ENCODE measurements at places on chromosomes 3 and 15.

GRCh38 chr3:5891711-5892110, 704.2 kb downstream of the EDEM1 start:
- DNase-seq: no peak

GRCh38 chr15:40838756-40839155, 5.1 kb upstream of the SPINT1 start:
- DNase-seq: no peak

- no peak for DNase-seq
Measured at GRCh38 chr15:47857776-47858167, 140.5 kb downstream of the SEMA6D start.

GRCh38 chr3:144275005-144275404, 303.4 kb downstream of the DIPK2A start:
- no peak for DNase-seq

- no peak for DNase-seq
Measured at GRCh38 chr3:35638980-35639253, 408 bp upstream of the ARPP21 start.

- DNase-seq: no peak
Measured at GRCh38 chr3:2978977-2979732, 131.0 kb downstream of the IL5RA start.

DNA sequence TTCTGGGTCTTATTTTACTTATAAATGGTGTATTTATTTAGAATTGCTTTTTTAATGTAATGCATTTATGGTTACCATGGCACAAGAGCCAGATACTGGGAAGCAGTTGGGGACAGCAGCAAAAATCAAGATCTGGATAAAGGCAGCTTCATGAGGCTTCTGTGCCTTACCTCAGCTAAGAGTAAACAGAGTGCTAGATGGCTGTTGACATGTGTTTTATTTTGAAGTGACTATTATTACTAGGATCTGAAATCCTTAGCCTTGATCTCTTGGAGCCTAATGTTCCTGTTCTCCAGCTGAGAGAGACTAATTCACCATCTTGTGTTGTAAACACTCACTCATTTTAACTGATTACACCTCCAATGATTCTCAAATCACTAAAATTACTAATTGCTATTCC, 317.8 kb downstream of the LPP start:
- DNase-seq: no peak

DNA sequence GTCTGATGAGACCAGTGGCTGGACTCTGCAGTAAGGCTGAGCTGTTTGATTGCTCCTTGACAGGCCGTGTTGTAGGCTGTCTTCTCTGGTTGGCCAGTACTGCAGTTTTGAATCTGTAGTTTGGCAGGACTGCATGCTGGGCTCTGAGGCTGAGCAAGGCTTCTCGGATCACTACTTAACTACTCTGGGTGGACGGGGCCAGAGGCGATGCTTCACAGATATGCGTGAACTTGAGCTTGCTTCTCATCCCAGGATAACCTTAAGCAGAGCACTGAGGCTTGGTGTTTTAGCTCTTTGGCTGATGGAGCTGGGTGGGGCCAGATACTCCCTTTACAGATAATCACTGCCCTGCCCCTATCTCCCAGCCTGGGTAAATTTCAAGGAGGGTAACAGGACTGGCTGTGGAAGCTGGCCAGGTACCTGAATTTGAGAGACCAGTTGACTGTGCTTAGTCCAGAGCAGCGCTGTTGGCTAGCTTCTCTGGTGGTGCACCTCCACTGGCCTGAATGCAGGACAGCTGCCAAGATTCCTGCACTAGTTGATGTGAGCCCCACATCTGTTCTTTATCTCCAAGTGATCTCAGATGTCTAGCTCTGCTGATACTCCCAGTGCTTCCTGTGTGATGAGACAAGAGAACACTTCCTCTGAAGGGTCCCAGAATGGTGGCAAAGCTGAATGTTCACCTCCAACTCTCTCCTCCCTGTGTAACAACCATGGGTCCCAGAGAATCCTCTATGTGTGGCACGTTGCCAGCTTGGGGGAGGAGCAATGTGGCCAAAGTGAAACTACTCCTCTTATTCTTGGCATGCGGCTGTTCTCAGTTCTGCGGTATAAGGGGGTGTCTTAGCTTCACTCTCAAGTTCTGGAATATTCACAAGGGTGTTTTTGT, 37.9 kb downstream of the RPL39L start:
- DNase-seq: peak; percentile 6

DNA sequence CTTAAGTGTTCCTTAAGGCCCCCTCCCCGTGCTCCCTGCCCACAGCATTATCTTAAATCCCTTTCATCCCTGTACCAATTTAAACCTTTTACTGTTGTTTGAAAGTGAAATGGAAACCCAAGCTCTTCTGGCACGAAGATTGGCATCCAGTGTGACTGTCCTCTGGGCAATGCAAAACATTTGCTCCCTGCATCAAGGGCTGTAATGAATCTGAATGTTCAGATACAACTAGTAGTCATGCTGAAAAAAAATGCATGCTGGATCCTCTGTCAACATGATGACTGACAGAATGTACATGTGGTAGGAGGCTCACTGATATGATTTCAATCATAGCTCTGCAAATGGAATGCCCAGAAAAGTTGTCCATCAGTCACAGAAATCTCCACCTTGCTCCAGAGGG, 8.1 kb upstream of the CDIN1 start:
- no peak for DNase-seq

- no peak for DNase-seq
Measured at GRCh38 chr3:102434715-102435114, at the start of gene ZPLD1. ZPLD1 (plus strand) TSS chr3:102435015; CDS start chr3:102438488, 3,473 bp downstream.

DNA sequence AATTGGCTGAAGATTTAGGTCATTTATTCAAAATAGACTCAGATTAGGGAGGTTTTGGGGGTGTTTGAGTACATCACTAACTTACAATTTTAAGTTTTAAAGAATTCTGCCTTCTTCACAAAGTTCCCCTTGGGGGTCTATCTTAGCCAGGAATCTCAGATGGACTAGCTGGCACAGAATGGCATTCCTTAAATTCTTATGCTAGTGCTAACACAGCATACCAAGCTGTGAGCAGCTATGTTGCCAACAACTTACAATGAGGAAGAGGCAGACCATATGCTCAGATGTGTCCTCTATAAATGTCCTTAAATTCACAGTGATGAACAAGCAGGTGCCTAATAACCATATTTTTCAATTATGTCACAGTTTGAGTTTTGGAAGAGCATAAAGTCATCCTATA, 60.9 kb upstream of the NPHP3 start:
- no peak for DNase-seq

- no peak for DNase-seq
Measured at GRCh38 chr15:71683411-71684274, 126.7 kb upstream of the NR2E3 start.

DNA sequence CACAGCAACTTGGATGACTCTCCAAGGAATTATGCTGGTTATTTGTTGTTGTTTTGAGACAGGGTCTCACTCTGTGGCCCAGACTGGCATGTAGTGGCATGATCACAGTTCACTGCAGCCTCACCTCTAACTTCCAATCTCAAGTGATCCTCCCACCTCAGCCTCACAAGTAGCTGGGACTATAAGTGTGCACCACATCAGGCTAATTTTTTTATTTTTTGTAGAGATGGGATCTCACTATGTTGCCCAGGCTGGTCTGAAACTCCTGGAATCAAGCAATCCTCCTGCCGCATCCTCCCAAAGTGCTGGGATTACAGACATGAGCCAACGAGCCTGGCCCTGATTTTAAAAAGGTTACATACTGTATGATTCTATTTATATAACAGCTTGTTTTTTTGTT, 63.0 kb downstream of the RBPMS2 start:
- no peak for DNase-seq

DNA sequence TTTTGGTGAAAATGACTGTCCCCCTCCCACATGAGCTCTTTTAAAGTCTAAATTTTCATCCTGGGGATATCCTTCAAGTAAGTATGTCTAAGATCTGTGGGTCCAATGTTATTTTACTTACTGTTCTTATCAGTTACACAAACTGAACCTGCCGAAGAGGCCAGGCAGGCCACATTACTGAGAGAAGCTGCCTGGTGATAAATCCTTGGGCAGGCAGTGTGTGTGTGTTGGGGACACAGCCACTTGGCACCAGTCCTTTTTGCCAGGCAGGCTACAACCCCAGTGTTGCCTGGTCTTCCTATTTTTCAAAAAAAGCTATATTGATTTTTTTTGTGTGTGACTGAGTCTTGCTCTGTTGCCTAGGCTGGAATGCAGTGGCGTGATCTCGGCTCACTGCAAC, 50.6 kb upstream of the RASA2 start:
- no peak for DNase-seq

DNA sequence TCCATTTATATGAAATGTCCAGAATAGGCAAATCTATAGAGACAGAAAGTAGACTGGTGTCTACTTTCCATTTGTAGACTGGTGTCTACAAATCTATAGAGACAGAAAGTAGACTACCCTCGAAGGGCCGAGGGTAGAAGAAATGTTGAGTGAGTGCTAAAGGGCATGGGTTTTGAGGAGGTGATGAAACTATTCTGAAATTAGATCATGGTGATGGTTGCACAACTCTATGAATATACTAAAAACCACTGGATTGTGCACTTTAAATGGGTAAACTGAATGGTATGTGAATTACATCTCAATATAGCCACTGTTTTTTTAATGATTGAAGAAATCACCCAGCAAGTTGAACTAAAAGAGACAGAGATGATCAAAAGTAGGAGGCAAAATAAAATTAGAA, 27.9 kb downstream of the TP53BP1 start:
- no peak for DNase-seq

- no peak for DNase-seq
Measured at GRCh38 chr15:62666046-62666445, 376.5 kb upstream of the TPM1 start.

DNA sequence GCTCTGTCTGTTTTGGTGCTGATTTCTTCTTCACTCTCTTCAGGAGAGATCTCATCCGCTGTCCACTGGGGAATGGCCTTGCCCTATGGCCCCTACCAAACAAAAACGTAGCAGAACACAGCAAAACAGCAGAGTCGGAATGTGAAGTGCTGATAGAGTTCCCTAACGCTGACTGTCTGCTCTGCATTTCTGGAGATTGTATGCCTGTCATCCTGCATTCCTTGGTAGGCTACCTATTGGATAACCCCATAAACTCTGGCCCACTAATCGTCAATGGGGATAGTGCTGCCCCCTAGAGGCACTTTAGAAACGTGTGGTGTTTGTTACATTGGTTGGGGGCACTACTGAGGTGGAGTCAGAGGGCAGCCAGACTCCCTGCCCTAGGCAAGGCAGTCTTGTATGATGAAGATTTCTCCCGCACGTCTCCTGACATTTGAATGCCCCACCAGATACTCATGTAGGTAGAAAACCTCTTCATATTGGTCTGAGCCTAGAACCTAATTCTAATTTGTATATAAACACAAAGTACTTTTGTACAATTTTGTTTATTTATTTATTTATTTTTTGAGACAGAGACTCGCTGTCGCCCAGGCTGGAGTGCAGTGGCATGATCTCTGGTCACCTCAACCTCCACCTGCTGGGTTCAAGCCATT, 15.6 kb upstream of the MAGEF1 start:
- DNase-seq: no peak

GRCh38 chr3:105944276-105944675, 75.5 kb upstream of the CBLB start:
- DNase-seq: no peak

GRCh38 chr15:100926258-100926657, 7.1 kb downstream of the LRRK1 start:
- no peak for DNase-seq

DNA sequence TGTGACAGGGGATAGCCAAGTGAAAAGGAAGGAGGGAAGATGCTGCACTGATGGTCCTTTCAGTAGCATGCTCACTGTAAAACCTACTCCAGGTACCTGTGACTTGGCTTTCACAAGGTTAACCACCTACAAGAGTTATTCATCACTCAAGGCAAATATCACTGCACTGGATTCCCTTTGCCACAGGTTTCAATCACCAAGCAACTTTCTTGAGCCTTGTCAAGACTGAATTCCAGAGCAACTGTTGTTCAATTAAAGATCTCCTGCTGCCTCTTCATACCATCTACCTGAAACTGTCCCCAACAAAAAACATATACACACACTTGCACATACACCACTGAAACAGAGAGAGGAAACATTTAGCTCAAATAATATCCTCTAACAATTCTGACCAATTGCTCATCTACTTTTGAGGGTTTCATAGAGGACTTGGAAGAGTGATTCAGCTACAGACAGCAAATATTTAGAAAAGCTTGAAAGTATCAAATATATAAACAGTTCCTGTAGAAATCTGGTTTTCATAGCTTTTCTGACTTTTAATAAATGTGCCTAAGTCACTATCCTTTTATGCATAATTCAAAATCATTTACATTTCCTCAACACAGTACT, 6.5 kb downstream of the IGF2BP2 start:
- no peak for DNase-seq

DNA sequence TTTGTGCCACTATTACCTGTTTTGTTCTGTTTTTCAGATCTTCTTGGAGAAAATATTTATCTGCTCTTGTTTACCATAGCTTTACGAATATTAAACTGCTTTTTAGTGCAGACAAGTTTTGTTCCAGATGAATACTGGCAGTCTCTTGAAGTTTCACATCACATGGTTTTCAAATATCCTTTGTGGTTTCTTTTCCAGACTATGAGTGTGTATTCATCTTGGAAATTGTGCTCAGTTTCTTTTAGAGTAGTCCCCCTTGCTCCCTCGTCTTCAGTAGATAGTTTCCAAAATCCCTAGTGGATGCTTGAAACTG, 1.2 kb downstream of the PIGB start:
- DNase-seq: no peak

DNA sequence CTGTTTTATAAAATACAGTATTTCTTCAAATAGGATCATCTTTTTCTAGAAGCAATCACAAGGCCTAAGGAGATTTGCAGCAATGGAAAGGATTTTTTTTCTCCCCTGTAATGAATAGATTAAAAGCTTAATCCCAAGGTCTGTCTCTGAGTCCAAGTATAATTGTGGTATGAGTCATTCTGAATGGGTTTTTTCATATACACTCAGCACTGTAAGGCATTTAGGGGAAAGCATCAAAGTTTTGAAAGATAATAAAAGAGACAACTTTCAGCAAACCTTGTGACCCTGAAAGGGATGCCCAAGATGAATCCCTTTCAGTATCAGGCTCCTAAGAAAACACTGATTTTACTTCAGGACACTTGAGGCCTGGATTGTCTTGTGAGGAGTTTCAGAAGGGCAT, 23.3 kb upstream of the LARS2 start:
- DNase-seq: no peak

DNA sequence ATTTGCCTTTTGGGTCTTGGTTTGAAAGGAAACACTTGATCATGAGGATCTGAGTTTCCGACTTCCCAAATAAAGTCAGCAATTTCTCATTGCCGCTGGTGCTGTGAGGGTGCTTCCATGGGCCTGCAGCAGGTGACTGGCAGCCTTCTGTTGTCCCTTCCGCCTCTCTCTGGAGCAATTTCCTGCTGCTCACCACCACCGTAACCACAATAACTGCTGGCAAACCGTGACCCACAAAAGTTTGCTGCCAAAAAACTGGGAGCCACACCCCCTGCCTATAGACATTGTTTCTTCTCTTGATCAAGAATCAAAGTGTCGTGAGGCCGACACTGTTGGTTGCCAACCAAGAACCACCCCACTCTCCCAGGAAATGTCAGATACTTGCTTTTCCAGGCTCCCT, 164.0 kb downstream of the NR2F2 start:
- DNase-seq: no peak

GRCh38 chr3:32428092-32429068, 36.7 kb downstream of the CMTM7 start:
- DNase-seq: no peak

Data from stimulated activated CD8-positive, alpha-beta memory T cell treated with anti-CD3 and anti-CD28 coated beads, Interleukin-7, amount 100 ng/mL, for 1 hour (primary cell).